ENCODE measurements at places on chromosomes 12 and 14.

DNA sequence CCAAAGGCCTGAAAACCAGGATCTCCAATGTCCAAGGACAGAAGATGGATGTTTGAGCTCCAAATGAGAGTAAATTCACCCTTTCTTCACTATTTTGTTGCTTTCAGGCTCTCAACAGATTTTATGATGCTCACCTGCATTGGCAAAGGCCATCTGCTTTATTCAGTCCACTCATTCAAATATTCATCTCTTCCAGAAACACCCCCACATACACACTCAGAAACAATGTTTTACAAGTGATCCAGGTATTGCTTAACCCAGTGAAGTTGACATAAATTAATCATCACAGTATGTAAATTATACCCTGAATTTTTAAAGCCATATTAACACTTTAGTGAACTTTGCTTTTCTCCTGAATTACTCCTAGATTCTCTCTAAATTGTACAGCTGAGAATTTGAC is 63.3 kb downstream of the DUSP6 start:
- DNase-seq, result no peak

GRCh38 chr12:18400186-18400585 is 138.9 kb downstream of the PIK3C2G start:
- DNase-seq, result no peak

GRCh38 chr14:74754157-74754556 is 9.0 kb upstream of the YLPM1 start:
- no peak for DNase-seq

DNA sequence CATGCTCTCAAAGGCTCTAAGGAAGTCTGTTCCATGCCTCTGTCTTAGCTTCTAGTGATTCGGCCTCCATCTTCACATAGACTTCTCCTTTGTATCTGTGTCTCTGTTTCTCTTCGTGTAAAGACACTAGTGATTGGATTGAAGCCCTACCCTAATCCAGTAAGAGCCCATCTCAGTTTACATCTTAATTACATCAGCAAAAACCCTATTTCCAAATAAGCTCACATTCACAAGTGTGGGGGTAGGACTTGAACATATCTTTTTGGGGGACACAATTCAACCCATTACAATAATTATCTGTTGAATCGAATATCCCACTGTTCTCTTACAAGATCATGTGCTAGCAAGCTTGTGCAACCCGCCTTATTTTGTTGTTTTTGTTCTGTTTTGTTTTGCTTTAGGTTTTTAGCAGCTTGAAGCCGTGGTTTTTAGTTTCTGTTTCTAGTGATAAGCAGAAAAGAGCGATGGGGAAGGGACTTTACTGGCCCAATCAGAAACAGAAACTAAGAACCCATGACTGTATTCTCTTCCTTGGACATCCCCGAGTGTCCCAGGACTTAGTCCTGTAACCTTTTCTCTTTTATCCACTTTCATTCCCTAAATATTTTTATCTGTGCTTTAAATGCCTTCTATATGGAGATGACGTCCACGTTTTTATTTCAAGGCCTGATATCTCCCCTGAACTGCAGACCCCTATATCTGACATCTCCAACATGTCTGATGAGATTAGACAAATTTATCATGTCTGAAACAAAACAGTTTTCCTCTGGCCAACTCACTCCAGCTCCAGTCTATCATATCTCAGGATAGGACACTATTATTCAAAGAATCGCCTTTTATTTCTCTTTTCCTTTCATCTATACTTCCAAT is 353.0 kb downstream of the CCDC91 start:
- DNase-seq, result no peak

DNA sequence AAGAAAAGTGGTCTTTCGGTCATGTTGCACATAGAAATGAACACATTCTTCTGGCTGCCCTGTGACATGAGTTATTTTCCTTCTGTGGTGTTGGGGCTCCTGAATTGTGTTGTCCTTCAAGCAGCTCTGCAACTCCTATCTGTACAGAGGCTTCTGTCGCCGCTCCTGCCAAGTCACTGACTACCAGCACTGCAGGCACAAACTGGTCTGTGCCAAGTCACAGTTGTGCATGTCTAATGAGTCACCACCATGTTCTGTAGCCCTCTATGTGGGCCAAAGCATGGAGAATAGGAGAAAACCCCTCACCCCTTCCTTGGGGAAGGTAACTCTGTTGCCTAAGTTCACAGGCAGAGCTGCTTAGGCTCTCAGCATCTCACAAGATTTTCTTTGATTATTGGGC is 283.3 kb downstream of the RPL10L start:
- DNase-seq, result no peak
